ENCODE measurements at places on chromosomes 7 and 10.

DNA sequence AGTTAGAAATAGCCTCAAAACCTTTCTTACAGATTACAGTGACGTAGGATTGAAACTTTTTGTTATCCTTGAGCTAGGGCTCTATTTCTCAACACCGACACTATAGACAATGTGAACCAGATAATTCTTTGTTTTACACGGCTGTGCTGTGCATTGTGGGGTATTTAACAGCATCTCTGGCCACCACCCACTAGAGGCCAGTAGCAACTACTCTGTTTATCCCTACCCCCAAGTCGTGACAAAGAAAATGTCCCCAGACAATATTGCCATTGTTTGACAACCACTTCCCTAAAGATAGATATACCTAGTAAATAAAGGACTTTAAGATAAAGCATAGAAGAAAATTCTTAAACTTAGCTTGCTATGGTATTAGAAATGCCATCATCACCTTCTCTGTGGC is 359.6 kb downstream of the ARL4A start:
- no peak for DNase-seq

- DNase-seq, result no peak
Measured at GRCh38 chr7:123608991-123609882, 7.6 kb downstream of the ASB15 start.

DNA sequence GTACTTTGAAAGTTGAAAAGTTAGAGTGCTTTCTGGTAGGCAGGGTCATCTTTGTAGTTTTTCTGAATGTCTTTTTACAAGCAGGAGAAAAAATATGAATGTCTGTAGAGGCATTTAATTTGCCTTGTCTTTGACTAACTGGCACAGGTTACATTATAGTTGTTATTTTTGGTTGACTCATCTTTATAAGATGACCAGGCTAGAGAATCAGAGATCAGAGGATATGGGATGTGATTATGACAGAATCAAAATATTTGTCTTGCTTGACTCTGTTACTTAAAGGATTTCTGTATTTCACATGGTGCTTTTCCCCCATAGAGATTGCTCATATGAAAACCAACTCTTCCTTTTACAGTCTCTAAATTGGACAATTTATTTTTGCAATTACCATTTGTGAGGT is 2.4 kb downstream of the ZMYND11 start:
- no peak for DNase-seq

DNA sequence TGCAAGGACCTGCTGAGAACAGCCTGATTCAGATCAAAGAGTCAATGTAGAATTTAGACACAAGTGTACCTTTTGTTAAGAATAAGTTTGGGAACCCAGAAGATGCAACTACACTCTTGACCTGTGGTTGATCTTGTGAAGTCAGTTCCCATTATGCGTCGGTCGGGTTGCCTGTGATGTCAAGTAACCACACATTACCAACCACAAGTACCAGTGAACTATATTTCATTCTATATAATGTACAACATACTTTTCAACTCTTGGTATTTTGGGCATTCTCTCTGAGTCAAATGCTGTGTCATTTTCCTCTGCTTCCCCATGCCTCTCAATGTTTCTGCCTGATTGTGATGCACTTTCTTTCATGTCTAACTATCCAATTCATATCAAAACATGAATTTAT is 426.2 kb downstream of the ETV1 start:
- no peak for DNase-seq

Measured in CD4-positive, alpha-beta T cell treated with Interleukin-6 for 4 hours (primary cell).